Neural crest cell (in vitro differentiated cells): ENCODE measurements at places on chromosomes 7 and 10.

DNA sequence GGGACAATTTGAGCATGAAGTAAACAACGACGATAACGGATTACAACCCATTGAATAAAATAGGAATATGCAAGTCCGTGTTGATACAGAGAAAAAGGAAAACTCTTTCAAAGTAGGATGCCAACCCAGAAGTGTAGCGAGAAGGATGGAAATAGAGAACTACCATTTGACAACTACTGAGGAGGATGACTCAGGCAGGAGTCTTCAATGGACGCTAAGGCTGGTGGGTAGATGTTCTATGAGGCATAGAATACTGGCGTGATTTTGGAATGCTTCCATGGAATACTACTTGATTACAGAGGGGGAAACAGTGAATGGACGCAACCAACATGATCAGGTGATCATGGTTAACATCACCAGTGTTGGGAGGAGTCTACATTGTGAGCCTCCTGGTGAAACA, 828 bp upstream of the CFAP70 start:
- no peak for DNase-seq

DNA sequence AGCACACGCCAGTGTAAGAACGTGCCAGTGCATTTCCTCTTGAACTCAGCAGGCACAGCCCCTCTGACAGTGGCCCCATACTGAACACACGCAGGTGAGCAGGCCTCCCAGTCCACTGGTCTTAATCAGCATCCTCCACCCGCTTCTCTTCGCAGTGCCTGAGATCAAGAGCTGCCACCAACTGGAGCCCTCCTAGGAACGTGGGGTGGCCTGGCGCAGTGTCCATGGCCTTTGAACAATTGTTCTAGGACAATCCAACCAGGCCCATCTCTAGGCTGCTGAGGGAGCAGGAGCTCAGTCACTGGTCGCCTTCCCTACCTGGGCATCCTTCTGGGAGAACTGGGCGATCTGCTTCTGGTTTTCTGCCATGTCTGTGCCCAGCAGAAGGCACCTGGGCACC, 15.2 kb downstream of the PYROXD2 start:
- no peak for DNase-seq

- DNase-seq: no peak
Observed at GRCh38 chr7:139043823-139044812, 8.3 kb upstream of the ZC3HAV1L start.

- DNase-seq: no peak
Observed at GRCh38 chr7:1532456-1533254, 2.2 kb downstream of the MAFK start.

- DNase-seq: no peak
Observed at GRCh38 chr10:10919976-10920375, 97.7 kb upstream of the CELF2 start.

- no peak for DNase-seq
Observed at GRCh38 chr10:10676972-10677371, 340.7 kb upstream of the CELF2 start.

DNA sequence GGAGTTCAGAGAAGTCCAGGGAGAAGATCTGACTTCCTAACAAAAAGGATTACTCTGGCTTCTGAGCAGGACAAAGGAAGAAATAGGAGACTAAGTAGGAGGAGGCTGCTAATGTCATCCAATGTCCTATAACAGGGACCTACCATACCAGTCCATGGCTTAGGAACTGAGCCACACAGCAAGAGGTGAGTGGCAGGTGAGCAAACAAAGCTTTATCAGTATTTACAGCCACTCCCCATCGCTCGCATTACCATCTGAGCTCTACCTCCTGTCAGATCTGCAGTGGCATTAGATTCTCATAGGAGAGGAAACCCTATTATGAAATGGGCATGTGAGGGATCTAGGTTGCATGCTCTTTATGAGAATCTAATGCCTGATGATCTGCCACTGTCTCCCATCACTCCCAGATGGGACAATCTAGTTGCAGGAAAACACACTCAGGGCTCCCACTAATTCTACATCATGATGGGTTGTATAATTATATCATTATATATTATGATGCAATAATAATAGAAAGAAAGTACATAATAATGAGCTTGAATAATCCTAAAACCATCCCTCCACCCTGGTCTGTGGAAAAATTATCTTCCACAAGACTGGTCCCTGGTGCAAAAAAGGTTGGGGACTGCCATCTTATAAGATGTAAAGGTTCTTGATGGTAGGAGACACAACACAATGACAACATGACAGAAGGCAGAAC, 487.4 kb downstream of the PLXDC2 start:
- DNase-seq: no peak

DNA sequence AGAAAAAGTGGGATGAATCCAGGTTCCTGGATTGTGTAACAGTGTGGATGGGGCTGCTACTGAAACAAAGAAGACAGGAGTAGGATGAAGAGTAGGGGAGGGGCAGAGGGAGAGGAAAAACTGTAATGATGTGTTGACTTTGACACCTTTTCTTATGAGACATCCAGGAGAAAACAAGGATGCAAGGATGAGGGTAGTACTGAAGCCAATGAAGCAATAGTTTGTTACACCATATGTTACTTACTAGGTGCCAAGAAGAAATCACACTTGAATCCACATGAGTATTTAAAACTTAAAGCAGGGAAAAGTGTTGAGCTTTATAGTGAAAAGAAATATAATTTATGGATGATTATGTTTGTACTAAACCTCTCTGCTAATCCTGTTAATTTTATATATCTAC, 420.6 kb downstream of the ARL4A start:
- DNase-seq: no peak

DNA sequence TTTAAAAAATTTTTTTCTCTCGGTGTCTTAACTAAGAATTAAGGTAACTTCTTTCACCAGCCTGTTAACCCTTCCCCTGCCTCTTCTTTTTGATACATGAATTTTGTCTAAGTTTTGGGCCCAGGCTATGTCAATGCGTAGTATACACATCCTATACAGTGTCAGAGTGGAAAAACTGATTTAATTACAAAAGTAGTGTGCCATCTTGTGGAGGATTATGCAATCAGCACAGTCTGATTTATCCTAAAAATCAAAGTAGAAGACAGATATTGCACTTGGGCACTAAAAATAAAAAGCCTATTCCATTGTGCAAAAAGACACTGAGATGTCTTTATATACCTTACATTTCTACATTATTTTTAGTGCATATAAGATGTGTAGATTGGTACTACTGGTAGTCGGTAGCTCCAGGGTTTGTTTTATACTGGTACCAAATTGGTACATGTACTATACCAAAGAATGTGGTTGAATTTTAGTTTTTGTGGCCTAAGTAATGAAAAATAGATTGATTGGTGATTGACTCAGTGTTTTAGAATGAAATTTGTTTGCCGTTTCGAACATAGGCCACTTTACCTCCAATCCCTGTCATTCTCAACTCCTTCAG, 96.6 kb downstream of the MKLN1 start:
- DNase-seq: no peak

GRCh38 chr7:21867816-21868575, 77.7 kb downstream of the CDCA7L start:
- no peak for DNase-seq

DNA sequence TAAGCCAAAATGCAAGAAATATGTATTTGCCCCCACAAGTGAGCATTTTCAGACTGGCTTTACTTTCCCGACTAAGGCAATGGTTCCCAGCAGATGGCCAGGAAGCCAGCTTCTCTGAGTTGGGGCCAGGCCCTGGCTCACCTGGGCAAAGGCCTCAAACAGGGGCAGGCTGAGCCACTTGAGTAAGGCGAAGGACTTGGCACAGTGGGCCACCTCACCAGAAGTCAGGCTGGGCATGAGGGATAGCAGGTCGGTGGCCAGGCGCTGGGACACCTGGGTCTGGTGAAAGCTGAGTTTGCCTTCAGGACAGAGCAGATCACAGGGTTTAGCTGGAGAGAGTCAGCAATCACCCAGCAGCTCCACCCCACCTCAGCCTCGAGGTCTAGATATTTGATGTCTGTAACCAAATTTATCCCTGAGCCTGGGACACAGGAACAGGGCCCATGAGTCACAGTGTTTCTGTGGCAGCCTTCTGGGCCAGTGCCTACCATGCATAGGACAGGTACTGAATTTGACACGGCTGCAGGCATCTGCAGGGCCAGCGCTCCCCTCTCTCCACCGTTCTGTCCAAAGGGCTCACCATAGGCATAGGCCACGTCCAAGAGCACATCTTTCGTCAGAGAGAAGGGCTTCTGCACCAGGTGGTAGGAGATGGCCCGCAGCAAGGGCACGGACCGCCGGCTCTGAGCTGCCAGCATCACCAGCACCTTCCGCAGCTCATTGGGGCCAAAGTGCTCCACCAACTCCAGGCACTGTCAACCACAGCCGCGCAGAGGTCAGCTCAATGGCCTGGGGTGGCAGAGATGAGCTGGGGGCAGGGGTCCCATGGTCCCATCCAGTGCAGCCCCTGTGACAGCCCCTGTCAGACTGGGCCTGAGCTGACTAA, 7.3 kb downstream of the TBRG4 start:
- no peak for DNase-seq

GRCh38 chr7:123865517-123866117, 20.6 kb downstream of the HYAL4 start:
- DNase-seq: peak; percentile 47

GRCh38 chr7:33941418-33941817, 36.1 kb downstream of the BMPER start:
- DNase-seq: no peak

GRCh38 chr7:125084196-125084595, 154.6 kb upstream of the POT1 start:
- DNase-seq: no peak

- no peak for DNase-seq
Observed at GRCh38 chr7:30968294-30968693, 4.5 kb downstream of the GHRHR start.

DNA sequence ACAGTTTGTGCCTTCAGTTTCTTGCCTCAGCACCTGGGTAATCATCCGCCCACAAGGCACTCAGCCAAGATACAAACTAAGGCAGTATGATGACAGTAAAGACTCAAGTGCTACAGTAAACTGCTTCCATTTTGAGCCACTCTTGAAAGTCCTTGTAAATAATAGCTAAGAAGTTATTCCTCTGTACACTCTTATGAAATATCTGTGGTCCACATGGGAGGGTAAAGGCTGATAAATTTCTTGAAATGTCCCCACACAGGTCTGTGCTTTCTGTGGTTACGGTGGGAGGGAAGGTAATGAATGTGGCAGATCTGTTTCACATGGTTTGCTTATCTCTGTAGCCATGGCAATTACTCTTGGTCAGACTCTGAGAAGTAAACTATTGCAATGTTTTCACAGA, 551.0 kb upstream of the ZWINT start:
- no peak for DNase-seq
